ENCODE measurements at places on chromosomes 16 and 17.

DNA sequence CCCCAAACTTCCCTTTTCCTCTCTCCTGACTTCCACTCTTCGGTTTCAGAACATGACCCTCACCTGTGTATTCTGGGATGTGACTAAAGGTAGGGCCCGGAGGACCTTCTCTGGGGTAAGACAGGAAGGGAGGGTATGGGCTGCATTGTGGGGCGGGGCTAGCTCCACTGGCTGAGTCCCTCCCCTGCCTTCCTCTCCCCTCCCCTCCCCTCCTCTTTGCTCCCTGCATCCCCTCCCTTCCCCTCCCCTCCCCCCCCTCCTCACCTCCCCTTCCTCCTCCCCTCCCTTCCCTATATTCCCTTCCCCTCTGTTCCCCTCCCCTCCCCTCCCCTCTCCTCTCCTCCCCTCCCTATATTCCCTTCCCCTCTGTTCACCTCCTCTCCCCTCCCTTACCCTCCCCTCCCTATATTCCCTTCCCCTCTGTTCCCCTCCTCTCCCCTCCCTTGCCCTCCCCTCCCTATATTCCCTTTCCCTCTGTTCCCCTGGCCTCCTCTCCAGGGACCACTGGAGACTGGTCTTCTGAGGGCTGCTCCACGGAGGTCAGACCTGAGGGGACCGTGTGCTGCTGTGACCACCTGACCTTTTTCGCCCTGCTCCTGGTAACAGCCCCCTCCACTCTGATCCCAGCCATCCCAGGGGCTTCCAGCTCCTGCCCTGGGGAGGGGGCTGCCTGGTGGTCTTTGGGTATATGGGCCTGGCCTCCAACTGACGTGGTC, 11.8 kb downstream of the ADGRG3 start:
- no peak for DNase-seq

GRCh38 chr17:72110231-72110941, 10.4 kb upstream of the SOX9 start:
- no peak for DNase-seq

- peak; percentile 4 for DNase-seq
These were observed 48.8 kb downstream of the SDK2 start for GRCh38 chr17:73595479-73595878.

DNA sequence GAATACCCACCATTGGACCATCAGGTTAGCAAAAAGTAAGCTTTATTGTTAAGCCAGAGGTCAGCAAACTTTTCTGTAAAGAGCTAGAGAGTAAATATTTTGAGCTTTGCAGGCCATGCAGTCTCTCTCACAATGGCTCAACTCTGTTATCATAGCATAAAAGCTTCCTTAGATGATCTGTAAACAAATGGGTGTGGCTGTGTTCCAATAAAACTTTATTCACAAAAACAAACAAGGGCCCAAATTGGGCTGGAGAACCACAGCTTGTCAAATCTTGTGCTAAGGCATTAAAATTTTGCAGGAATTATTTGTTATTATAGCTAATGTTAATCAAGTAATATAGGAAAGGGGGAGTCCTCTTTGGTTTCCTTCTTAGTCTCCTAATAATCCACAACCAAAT, 153.6 kb downstream of the GRIN2A start:
- DNase-seq: no peak

DNA sequence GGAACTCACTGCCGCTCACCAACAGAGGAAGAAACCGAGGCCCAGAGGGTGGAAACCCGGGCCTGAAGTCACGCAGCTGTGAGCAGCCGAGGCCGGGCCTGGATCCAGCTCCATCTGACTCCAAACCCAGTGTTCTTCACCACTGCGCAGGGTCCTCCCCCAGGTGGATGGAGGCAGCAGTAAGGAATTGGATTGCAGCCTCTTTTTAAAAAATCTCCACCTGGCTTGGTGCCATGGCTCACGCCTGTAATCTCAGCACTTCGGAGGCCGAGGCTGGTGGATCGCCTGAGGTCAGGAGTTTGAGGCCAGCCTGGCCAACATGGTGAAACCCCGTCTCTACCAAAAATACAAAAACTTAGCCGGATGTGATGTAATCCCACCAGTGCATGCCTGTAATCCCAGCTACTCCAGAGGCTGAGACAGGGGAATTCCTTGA, 177.2 kb downstream of the FOXL1 start:
- no peak for DNase-seq

DNA sequence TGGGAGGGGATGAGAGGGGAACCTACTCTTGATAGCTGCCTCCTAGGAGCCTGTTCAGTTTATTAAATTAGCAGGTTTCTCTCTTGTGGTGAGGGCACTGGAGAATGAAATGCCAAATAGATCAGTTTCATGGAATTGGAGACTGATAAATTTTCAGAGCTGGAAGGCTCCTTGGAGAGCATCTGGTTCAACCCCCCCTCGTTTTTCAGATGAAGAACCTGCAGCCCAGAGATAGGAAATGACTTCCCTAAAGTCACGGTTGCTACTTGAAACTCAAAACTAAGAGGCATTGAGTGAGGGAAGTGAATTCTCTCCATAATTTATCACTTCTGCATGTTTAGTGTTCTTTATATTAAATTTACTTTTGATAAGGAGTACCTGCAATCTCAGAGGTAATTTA, 366.0 kb upstream of the CCL2 start:
- no peak for DNase-seq

DNA sequence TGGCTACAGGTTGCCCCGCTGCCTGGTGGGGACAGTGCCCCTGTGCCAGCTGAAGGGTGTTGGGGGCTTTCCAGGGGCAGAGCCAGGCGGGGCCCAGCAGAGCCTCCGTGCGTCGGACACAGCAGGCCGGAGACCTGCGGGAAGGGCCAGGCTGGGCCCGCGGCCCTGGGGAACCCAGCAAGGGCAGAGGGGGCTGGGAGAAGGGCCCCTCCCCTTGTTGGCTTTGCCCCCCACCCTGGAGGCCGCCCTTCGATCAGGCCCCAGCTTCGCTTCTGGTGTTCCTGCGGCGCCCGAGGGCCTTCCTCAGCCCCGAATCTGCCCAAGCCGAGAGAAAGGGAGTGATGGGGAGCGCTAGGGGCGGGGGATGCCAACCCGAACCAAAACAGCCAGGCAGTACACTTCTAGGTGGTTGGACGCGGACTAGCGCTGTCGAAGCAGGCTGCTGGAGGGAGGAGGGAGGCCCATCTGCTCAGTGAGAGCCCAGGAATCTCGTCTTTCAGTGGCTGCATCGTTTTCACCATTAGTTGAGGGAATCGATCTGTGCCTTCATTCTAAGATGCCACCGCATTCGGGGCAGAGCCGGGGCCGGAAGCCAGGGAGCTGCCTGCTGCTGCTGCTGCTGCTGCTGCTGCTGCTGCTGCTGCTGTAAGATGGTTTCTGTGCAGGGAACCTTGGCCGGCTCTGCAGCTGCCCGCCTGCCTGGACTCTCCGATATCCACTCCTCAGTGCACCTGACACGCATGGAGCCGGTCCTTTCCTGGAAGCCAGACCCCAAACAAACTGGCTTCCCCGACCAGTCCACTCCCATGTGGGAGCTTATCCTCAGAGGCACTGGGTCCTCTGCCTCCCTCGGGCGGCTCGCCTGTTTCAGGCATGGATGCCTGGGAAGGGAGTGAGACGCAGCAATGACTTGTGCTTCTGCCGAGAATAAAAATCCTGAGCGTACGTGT, 1.7 kb downstream of the JPH3 start:
- DNase-seq: no peak

DNA sequence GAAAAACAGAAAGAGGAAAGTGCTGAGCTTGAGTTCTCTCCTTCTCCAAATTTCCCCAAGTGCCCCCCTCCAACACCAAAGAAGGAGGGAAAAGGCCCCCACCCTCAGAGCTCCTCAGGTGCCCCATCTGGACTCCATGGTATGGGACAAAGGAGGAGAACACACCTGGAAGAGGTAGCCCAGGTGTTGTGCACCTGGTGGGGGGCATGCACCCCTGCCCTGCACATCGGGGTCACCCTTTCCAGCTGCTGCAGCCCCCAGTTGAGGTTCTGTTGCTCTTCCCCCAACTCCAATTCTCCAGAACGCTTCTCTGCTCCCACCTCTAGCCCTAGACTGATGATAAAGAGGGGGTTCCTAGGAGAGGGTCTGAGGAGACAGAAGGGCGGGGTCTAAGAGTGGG, 3.0 kb upstream of the COL1A1 start:
- DNase-seq: no peak

- DNase-seq: no peak
These were observed 47.9 kb downstream of the DNAH17 start for GRCh38 chr17:78529251-78529650.

DNA sequence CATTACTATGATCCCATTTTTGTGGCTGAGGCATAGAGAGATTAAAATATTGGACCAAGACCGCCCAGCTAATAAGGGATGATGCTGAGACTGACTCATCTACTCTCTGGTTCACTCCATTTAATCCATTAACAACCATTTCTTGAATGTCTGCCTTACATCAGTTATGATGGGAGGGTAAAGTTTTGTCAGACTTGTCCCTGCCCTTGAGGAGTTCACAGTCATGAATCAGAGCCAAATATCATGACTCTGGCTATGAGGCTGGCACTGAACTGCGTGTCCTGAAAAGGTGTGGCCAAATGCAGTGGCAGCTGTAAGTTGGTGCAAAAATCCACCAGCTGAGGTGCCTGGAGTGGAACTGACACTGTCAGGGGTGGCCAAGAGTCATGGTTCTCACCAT, 35.0 kb upstream of the MAF start:
- DNase-seq: no peak

GRCh38 chr17:68399638-68400403, 57.5 kb downstream of the WIPI1 start:
- peak; percentile 84 for DNase-seq

GRCh38 chr16:2178321-2179106, 17.9 kb downstream of the CASKIN1 start:
- DNase-seq: peak; percentile 67

DNA sequence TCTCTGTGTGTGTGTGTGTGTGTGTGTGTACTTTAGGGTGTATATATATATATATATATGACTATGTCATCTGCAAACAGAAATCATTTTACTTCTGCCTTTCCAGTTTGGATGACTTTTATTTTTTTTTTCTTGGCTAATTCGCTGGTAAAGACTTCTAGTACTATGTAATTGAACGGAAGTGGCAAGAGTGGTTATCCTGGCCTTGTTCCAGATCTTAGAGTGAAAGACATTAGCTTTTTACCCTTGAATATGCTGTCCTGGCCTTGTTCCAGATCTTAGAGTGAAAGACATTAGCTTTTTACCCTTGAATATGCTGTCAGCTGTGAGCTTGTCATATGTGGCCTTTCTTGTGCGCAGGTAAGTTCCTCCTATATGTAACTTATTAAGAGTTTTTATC, 72.7 kb upstream of the MYOCD start:
- DNase-seq: no peak

DNA sequence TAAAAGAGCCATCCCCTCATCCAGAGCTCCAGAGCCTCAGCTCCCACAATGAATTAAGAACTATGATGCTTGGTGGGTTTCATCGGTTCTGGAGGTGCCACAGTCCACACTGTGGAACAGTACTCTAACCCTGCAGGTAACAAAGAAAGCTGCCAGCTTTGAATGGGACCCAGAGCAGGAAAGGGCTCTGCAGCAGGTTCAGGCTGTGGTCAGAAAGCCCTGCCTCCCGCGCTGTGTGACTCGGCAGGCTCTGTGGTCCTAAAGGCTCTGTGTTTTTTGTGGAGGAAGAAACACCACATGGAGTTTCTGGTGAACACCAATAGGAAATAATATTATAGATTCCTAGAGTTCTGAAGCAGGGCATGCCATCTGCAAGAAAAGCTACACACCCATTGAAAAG, 32.5 kb downstream of the MRPS23 start:
- no peak for DNase-seq

DNA sequence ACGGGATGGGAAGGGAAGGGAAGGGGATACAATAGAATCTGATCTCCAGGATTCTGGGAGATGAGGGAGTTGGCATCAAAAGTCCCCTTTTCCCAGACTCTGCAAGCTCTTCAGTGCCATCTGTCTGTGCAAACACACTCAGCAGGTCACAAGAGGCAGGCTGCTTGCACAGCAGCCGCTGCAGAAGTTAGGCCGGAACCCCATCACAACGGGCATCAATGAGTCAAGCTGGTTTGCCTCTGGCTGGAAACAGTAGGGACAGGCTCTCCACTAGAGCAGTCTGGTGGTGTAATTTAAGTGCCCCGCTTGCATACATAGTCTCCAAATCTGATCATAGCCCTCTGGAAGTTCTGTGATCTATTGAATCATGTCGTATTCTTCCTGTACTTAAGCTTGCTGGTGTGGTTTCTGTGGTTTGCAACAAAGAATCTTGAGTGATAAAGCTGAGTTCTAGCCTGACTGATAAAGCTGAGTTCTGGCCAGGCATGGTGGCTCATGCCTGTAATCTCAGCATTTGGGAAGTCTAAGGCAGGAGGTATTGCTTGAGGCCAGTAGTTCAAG, 33.7 kb upstream of the KDM8 start:
- peak; percentile 42 for DNase-seq

GRCh38 chr16:6616746-6617145, 715.9 kb upstream of the RBFOX1 start:
- DNase-seq: no peak

DNA sequence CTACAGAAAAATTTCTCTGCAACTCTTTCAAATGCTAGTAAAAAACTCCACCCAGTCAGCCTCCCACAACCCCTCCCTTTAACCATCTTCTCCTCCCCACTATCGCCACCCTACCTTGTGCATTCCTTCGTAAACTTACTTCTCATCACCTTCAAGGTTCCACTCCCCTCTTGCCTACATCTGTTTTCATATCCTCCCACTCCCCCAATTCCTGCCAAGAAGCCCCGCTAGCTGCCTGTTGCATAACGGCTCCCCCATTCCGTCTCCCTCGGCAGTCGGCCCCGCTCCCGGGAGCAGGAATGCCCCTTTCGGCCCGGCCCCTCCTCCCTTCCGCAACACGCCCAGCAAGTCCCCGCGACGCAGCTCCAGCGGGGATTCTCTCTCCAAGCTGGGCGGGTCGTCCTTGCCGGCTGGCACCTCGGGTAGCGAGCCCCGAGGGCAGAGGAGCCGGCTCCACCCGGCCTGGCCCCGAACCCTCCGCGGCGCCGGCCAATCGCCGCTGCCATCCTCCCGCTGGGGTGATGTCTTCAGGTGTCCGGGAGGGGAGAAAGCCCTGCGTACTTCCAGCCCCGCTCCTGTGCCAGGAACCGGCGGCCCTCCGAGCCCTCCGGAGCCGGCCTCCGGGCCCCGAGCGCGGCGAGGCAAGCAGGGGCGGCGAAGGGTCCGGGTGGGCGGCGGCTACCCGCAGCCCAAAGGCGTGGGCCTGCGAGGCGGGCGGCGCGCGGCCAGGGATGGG, 1.5 kb downstream of the PHLPP2 start:
- peak; percentile 52 for DNase-seq

GRCh38 chr17:57999496-58000017, 7.5 kb downstream of the SRSF1 start:
- DNase-seq: peak; percentile 88

GRCh38 chr16:50679266-50679665, 1.8 kb downstream of the SNX20 start:
- peak; percentile 34 for DNase-seq

DNA sequence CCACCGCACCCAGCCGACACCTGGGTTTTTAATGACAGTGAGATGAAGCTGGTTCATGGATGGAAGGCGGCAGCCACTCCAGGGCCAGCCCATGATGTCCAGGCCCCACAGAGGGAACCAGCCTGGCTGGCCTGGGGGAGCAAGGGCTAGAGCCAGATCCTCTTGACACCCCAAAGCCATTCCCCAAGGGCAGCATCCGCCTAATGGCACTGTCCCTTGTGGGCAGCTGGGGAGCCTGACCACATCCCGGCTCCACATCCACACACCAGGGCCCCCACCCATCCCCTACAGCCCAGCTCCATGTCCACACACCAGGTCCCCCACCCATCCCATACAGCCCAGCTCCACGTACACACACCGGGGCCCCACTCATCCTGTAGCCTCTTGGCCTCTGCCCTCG, 53.3 kb upstream of the ACSF3 start:
- DNase-seq: no peak

GRCh38 chr16:69563605-69564580, 1.9 kb upstream of the NFAT5 start:
- peak; percentile 57 for DNase-seq

All from suppressor macrophage (primary cell).